Stimulated activated CD4-positive, alpha-beta T cell treated with anti-CD3 and anti-CD28 coated beads, Interleukin-4, amount 100 ng/mL, for 4 hours (primary cell): ENCODE measurements at places on chromosomes 2 and 18.

GRCh38 chr2:78029392-78029995, 507.3 kb upstream of the LRRTM4 start:
- no peak for DNase-seq

GRCh38 chr2:207330912-207331311, 165.2 kb upstream of the KLF7 start:
- peak; percentile 32 for DNase-seq

GRCh38 chr2:205377324-205377723, 305.0 kb upstream of the NRP2 start:
- DNase-seq = no peak

DNA sequence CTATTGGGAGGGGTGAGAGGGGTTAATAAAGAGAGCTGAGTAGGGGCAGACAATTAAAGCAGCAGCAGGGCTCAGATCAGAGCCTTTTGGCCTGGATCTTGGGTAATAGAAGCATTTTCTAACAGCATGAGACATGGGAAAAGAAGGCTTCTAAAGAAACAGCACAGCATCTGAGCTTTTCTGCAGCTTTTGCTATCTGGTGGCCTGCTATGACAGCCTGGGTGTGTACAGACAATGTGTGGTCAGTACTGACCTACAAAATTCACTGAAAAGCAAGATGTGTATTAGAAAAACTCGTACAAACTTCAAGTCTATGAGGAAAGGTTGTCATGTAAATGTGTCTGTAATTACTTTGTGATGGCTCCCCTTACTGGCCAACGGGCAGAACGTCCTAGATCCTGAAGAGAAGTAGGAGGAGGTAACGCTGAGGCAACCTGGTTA, 95.6 kb downstream of the GALNT3 start:
- no peak for DNase-seq

GRCh38 chr2:40168032-40168431, 283.9 kb downstream of the SLC8A1 start:
- DNase-seq = no peak

GRCh38 chr2:188695953-188696352, 278.2 kb upstream of the COL3A1 start:
- no peak for DNase-seq

DNA sequence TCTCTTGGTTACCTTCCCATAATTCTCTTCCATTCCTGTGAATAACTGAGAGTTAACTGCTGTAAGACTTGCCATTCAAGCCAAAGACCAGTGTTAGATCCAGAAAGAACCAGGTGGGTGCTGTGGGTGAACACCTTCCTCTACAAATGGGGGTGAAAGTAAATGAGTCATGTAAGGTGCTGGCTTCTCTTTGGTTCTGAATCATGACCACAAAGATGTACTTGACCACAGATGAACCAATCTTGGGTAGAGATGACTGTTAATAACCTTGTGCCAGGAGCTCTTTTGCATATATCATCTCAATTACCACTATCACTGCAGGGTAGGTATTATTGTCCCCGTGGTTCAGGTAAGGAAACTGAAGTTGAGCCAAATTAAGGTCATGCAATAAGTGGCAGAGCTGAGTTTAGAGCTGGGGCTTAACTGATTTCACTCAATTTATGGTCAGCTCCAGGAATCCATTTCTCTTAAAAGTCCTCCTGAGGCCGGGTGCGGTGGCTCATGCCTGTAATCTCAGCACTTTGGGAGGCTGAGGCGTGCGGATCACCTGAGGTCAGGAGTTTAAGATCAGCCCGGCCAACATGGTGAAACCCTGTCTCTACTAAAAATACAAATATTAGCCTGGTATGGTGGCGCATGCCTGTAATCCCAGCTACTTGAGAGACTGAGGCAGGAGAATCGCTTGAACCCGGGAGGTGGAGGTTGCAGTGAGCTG, 244.9 kb upstream of the CXCR4 start:
- no peak for DNase-seq

GRCh38 chr2:215137741-215138340, 585 bp downstream of the ABCA12 start:
- no peak for DNase-seq

- no peak for DNase-seq
These were observed 568.5 kb downstream of the TSN start for GRCh38 chr2:122323927-122324326.

DNA sequence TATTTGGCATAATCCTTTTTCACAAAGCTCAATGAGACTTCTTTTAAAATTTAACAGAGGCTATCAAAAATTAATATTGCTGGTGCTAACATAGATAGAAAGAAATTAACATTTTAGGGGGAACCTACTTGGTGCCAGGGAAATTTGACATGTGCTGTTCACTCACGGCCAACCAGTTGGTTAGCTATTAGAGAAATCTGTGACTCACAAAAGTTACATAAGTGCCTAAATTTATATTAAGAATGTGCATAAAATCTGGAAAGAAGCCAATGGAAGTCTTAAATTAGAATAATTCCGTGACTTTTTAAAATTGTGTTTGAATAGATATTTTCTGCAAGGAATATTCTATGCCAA, 184.3 kb upstream of the MAP2 start:
- DNase-seq = no peak

GRCh38 chr2:2188344-2188920, 142.6 kb downstream of the MYT1L start:
- DNase-seq = no peak
